ENCODE measurements at places on chromosomes 13 and 19.

DNA sequence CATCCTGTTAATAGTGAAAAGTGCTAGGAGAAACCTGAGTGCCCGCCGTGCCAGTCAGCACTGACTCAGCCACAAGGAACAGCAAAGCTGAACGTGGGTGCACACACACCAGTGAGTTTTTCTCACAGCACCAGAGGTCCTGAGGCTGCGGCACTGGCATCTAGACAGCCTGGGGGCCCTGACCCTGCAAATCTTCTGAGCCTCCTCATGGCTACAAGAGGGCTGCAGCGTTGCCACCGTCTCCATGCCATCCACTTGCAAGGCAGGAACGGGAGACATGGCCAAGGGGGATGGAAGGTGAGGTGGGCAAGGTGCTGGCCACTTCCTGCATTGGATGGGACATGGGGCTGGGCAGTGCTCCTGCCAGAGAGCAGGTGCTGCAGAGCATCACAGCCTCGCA lies 211.2 kb upstream of the SOX1 start:
- no peak for DNase-seq

GRCh38 chr13:65719831-65720230 lies 1510.3 kb downstream of the PCDH9 start:
- no peak for DNase-seq

- DNase-seq = no peak
Observed at GRCh38 chr13:30697177-30697953, 38.0 kb upstream of the ALOX5AP start.

GRCh38 chr19:38333245-38333644 lies 2.4 kb upstream of the CATSPERG start:
- DNase-seq = no peak

DNA sequence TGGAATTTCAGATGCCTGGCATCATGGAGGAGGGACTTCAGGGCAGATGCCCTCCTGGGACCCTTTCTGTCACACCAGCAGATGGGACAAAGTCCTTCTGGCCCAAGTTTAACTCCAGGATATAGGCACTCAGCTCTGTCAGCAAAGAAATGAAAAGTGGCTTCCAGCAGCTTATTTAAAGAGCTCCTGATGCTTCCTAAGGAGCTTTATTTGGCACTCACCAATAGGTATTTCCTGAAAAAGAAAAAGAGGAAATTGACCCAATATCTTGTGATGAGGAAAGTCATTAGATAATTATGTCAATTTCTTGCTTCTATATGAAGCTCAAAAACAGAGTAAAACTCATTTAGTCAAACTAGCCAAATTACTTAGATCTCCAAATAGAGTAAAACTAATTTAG lies 224.6 kb downstream of the RAP2A start:
- DNase-seq = no peak

- peak; percentile 38 for DNase-seq
Observed at GRCh38 chr19:48403606-48404005, 10.1 kb downstream of the GRIN2D start.

DNA sequence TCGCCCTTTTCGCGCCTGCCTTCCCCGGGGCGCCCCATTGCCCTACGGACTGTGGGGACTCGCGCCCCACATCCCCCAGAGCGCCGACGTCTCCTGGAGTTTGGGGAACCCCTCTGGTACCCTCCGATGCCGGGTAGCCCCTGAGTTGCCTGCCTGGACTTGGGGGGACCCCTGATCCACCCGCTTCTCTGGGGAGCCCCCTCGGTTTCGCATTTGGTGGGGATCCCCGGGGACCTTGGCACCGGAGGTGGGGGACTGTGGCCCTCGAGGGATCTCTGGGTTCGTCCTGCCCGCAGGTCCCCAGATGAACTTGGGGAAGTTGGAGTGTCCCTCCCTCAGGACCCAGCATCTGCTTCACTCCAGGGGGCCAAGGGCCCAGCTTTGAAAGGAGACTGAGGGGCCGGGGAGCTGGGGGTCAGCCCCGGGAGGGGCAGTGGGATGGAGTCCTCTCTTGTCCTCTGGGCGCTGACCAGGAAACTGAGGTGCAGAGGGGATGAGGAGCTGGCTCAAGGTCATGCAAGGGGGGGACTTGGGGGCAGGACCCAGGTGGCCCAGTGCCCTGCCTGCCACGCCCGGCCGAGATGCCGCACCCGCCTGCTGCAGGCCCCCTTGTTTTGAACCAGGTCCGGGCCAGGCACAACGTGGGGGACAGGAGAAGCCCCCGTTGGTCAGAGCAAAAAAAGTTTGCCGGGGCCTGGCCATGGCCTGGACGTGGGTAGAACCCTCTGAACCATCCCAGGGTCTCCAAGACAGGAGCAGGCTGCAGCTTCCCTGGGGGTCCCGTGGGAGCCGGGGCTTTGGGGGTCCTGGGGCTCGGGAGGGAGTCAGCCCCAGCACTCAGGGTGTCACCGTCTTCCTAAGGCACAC lies 1.0 kb downstream of the EFNA2 start:
- DNase-seq = no peak

DNA sequence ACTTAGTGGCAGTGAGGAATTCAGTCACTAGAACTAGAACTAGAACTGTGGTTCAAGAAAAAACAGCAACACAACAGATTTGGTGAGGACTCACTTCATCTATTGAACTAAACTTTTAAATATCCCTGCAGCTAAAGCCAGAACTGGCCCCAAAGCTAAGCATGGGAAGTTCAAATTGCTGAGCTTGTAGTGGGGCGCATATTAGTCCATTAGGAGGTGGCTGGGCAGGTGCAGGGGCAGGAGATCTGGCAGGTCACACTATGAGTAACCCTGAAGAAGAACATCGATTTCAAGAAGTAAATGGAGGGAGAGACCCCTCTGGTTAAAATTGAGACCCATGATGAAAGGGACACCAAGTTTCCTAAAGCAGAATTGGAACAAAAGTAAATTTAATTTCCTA lies 73.8 kb upstream of the UBAC2 start:
- DNase-seq = no peak
